ENCODE measurements at places on chromosomes 12 and 14.
A peak's percentile ranks its signal among the peaks of the same experiment; 100 is the strongest.

- ATAC-seq, result no peak
Measured at GRCh38 chr12:42730291-42730690, 140.7 kb upstream of the PRICKLE1 start.

GRCh38 chr12:26576266-26576665, 256.7 kb downstream of the ITPR2 start:
- ATAC-seq, result peak; percentile 47

- peak; percentile 45 for ATAC-seq
Measured at GRCh38 chr12:57740656-57741412, 2.3 kb upstream of the AGAP2 start.

DNA sequence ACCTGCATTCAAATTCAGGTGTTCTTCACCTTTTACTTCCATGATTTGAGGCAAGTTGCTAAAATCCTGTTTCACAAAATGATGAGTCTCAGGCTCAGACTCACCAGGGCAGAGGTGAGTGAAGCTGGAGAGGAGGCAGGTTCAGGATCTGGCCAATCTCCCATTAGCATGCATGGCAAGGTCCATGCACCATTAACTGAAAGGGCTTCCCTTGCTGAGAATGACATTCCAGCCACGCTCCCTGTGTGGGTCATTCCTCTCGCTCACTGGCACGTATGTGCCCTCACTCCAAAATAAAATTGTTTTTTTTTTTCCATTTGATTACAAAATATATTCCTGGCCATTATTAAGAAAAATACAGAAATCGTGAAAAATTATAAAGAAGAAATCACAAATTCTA, 257.6 kb downstream of the C12orf75 start:
- no peak for ATAC-seq

- no peak for ATAC-seq
Measured at GRCh38 chr12:116238149-116238548, 39.3 kb downstream of the MED13L start.

DNA sequence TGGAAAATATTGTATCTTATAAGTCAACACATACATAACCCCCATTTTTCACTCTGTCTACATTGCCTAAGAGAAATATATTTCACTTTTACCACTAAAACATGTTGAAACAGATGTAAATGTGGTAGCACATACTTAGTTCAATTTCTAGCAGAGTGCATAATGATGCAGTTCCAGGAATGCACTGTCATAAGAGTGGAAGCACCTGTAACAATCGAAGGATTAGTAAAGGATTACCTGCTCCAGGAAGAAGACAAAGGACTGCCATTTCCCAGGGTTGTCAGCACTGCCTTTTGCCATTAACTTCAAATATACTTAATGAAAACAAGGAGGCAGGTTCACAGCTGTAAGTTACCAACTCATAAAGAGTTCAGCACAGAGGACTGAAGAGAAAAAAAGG, 24.6 kb downstream of the DAD1 start:
- no peak for ATAC-seq

GRCh38 chr12:4412465-4412864, 33.0 kb upstream of the FGF23 start:
- no peak for ATAC-seq

GRCh38 chr12:103100257-103100831, 142.9 kb downstream of the ASCL1 start:
- ATAC-seq, result no peak

DNA sequence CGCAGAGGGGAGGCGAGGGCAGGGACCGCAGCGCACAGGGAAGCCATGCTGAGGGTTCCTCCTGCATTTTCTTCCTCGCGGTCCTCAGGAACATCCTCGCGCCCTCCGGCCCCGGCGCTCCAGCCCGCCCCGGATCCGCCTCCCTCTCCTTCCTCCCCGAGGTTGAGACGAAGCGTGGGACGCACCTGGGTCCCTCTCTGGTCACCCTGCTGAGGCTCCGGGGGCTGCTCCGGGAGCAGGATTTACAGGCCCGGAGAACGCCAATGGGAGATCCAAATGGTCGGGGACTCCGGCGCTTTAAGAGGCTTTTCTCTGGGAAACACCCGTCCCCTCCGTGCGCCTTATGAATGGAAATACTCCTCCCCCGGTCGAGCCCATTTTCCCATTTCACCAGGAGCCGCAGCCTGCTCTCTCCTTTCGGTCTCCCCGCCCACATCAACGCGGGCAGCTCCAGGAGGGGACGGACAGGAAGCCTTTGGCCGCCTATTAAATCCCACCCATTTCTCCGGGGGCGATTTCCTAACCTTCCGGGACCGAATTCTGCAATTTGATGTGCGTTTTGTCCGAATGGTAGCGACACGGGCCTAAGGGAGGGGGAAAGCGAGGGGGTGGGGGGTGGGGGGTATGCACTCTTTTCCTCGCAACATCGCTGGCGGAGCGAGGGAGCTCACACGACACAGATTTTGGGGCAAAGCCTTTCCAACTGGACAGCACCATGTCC, at the start of gene UNC79:
TSS of gene UNC79 (plus strand) at position 625 of the 721 bp plus-strand sequence. CDS start at position 716, 91 bp downstream.
- no peak for ATAC-seq

GRCh38 chr12:44015333-44015941, 179.6 kb downstream of the TMEM117 start:
- no peak for ATAC-seq

GRCh38 chr12:105705235-105705634, 374.7 kb downstream of the C12orf75 start:
- no peak for ATAC-seq

- no peak for ATAC-seq
Measured at GRCh38 chr14:70441641-70442040, 10.3 kb upstream of the ADAM21 start.

- ATAC-seq, result no peak
Measured at GRCh38 chr14:77041881-77042545, 13.5 kb upstream of the IRF2BPL start.

- no peak for ATAC-seq
Measured at GRCh38 chr12:50061946-50062686, 4.7 kb downstream of the ASIC1 start.

GRCh38 chr14:24399447-24399822, 632 bp downstream of the NYNRIN start:
- ATAC-seq, result peak; percentile 18

- no peak for ATAC-seq
Measured at GRCh38 chr12:125399489-125399888, 334.3 kb downstream of the AACS start.

- ATAC-seq, result no peak
Measured at GRCh38 chr12:53939141-53940108, 794 bp downstream of the HOXC13 start.

GRCh38 chr14:61632807-61633206, 62.5 kb upstream of the HIF1A start:
- ATAC-seq, result no peak

GRCh38 chr12:29149691-29150281, 708 bp downstream of the FAR2 start:
- no peak for ATAC-seq

DNA sequence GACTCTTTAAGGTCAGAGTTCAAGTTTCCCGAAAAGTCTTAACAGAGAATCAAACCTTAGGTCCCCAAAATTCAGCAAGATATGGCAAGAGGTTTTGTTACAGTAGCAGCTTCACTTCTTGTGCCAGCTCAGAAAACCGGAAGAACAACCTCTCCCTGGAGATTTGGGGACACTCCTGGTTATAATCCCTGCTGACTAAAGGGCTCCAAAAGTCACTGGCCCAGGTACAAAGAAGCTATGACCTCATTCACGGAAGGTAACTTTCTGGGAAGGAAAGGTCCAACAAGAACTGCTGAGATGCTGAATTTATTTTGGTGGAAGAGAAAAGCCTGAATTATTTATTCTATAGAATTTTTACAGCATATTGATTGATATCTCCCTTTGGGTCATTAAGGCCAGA, 55.6 kb upstream of the DIO2 start:
- ATAC-seq, result no peak

DNA sequence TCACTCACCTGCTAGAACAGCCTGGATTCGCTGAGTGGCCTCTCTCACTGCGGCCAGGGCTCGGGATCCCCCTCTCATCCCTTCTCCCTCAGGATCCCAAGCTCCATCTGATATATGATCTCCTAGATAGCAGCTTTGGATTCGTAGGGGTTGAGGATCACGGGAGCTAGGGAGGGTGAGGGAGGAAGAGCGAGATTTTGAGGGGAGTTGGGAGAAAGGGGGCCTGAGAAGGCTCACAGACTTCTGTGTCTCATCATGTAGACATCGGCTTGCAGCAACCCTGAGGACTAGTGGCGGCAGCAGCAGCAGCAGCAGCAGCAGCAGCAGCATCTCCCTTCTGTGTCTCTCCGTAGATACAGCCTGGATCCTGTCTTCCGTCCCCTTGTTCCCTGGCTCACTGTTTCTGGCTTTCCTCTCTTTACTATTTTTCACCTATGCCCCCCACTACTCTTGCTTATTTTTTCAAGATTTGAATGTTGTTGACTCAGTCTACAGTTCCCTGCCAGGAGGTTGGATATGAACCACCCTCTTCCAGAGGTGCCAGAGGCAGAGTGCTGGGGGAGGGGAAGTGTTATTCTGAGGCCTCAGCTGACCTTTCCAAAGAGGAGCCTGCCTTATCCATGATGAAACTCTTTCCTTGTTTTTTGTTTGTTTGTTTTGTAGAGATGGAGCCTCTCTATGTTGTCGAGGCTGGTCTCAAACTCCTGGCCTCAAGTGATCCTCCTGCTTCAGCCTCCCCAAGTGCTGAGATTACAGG, at the start of gene CIROP:
TSS of gene CIROP (minus strand) at position 399 of the 757 bp plus-strand sequence. CDS start at position 330, 69 bp downstream.
- no peak for ATAC-seq

- no peak for ATAC-seq
Measured at GRCh38 chr14:93090826-93091555, 24.7 kb downstream of the ITPK1 start.

- no peak for ATAC-seq
Measured at GRCh38 chr14:34817768-34818167, 57.4 kb downstream of the BAZ1A start.

DNA sequence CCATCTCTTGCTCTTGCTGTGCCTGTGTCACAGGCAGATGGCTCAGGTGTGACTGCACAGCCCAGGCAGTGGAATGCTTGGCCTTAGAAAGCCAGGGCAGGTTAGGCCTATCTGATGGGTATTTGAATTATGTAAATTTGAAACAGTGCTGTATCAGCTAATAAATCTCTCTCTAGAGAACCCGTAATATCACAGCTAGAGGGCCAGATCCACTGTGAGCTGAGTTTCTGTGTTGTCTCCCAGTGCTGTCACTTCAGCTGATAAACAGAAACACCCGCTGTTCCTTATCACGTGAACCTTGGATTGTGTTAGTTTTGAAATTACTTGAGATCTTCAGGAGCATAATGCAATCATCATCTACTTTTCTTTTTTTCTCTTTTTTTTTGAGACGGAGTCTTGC, 21.5 kb upstream of the ALDH2 start:
- no peak for ATAC-seq

- ATAC-seq, result no peak
Measured at GRCh38 chr12:32151086-32151485, 44.4 kb downstream of the BICD1 start.

DNA sequence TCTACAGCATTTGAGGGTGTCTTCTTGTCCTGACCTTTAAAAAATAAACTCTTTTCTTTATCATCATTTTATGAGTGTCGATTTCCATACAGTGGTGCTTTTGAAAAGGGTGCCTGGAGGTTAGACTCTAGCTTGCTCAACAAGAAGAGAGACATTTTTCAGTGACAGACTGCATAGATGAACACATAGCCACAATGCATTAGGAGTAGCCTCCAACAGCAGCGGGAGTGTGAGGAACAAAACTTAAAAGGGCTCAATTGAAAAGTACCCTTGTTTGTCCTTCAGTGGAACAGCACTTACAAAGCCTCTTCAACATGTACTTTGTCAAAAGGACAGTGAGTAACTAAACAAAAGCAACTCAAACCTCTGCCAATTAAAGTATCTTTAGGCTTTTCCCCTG, 119.3 kb downstream of the SOX5 start:
- no peak for ATAC-seq

DNA sequence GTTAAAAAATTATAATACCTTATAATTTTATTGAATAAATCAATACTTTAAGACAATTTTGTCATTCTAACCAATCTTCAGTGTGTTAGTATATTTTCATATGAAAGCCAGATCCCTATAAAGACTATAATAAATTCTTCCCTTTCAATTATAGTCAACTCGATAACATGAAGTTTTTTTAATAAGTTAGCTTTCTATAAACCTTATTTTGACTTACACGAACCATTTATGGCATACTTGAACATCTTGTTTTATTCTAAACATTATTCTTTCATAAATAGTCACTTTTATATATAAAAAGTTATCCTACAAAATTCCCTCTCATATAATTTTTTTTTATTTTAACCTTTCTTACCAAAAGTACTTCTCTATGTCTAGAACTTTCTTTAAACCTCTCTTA, 1002.3 kb downstream of the TMEM121 start:
- ATAC-seq, result no peak

GRCh38 chr12:109291521-109292341, 17.4 kb downstream of the FOXN4 start:
- ATAC-seq, result no peak

GRCh38 chr12:68904351-68904962, 28.5 kb downstream of the CPM start:
- ATAC-seq, result peak; percentile 93

GRCh38 chr12:52213564-52214420, 19.3 kb upstream of the KRT7 start:
- peak; percentile 13 for ATAC-seq

DNA sequence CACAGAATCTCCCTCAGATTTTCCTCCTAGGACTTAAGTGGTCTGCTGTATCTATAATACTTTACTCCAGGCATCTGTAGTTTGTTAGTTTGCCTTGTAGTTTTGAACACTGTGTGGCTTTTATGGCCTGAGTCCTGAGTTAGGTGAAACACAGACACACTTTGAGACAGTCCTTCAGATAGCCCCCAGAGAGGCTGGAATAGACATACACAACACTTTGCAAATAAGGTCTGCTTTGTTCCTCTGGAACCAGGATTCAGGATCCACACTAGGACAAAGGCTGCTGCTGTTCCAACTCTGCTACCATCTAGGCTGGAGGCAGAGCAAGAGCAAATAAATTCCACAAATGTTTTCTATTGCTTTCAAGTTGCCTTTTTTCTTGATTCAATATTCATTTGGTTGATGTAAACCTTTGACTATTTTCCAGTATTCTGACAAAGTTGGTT, 41.4 kb upstream of the INSM2 start:
- no peak for ATAC-seq

- ATAC-seq, result no peak
Measured at GRCh38 chr14:76267322-76268046, 108.5 kb upstream of the ESRRB start.

DNA sequence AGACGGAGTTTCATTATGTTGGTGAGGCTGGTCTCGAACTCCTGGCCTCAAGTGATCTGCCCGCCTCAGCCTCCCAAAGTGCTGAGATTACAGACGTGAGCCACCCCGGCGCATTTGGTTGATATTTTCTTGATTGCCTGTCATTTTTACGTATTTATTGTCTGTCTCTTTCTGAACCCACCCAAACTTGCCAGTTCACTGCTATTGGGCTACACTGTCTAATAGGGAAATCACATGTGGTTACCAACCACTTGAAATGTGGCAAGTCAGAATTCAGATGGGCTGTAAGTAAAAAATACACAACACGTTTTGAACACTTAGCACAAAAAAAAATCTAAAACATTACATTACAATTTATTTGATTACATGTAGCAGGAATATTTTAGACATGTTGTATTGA, 2.1 kb downstream of the WSB2 start:
- ATAC-seq, result no peak

GRCh38 chr12:70497508-70497907, 131.4 kb downstream of the KCNMB4 start:
- ATAC-seq, result no peak

All from stimulated activated memory B cell treated with anti-CD40 and anti-IgM and Interleukin-4, amounts not matched to agents 10 μg/mL and 1 μg/mL and 100 μg/mL, for 72 hours (primary cell).